A549 treated with ZK216348 at 1 μM for 4 hours (cell line): ENCODE measurements at places on chromosomes 12 and 14. TPM values are rescaled to one million over a fixed set of nuclear protein-coding genes. Genes with fewer than 3 reads are reported as not detected.

Gene KRT6C
- total RNA-seq = not detected in 5 replicates

Gene PYGL
- total RNA-seq = 117 to 150 TPM (median 145 TPM) in 5 replicates

Gene TBX5
- not detected in 5 replicates for total RNA-seq

Gene OR4E2
- not detected in 5 replicates for total RNA-seq

Gene SUDS3
- 13.2 to 17.3 TPM (median 15.6 TPM) in 5 replicates for total RNA-seq

Gene P2RX2
- total RNA-seq = not detected in 5 replicates

Gene GALNT9
- total RNA-seq = 2.2 to 6.4 TPM (median 5.7 TPM) in 5 replicates

Gene USP44
- 0.07 to 0.34 TPM (median 0.12 TPM) in 4 of 5 replicates, not detected in the other for total RNA-seq

Gene IL23A
- 0.31 to 0.70 TPM (median 0.46 TPM) in 5 replicates for total RNA-seq

Gene NTS
- total RNA-seq = 48.6 to 98.4 TPM (median 71.5 TPM) in 5 replicates

Gene IKBIP
- total RNA-seq = 44.9 to 77.3 TPM (median 69.7 TPM) in 5 replicates

Gene GYS2
- total RNA-seq = 0.05 to 0.15 TPM (median 0.09 TPM) in 3 of 5 replicates, not detected in the others

Gene SLCO1B1
- 0.15 to 0.53 TPM (median 0.26 TPM) in 5 replicates for total RNA-seq
